Activated CD8-positive, alpha-beta memory T cell treated with anti-CD3 and anti-CD28 coated beads for 1 hour (primary cell): ENCODE measurements at places on chromosomes 16 and 17.

DNA sequence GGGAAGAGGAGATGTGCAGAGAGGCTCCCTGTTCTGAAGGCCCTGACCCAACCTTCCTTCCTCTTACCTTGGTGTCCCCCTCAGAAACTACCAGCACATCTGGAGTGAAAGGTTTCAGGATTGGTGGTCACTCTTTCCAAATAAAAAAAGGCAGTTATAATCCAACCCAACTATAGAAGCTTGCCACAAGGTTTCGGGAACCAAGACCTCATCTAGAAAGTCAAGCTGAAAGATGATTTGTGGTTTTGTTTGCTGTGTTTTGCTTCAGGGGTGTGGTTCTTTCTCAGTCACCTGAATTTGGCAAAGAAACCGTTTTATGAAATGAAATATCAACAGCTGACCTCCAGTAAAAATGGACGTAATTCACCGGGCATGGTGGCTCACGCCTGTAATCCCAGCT, 19.3 kb downstream of the SHMT1 start:
- no peak for DNase-seq

GRCh38 chr16:64469906-64470702, 651.8 kb downstream of the CDH11 start:
- DNase-seq: no peak

GRCh38 chr17:45971698-45972141, 27.3 kb upstream of the STH start:
- no peak for DNase-seq

DNA sequence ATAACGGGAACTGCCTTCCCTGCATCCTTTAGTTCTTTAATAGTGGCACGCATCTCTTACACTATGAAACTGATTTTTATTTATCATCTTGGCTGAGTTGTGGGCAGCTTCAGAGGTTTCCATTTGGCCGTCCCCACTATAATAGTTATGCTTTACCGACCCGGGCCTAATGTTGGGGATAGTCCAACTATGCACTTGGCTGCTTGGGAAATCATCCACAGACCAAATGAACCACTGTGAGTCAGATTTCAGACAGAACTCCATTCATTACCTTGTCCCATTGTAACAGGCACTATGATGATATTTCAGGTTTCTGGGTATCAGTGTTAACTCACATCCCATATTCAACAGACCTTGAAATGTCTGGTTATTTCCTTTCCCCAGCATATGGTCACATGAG, 6.1 kb upstream of the SLFN5 start:
- no peak for DNase-seq

GRCh38 chr17:77772899-77773358, 185.6 kb upstream of the TNRC6C start:
- no peak for DNase-seq

GRCh38 chr16:19912455-19913339, 28.0 kb upstream of the GPRC5B start:
- DNase-seq: no peak

GRCh38 chr17:55168958-55169687, 95.6 kb upstream of the HLF start:
- DNase-seq: no peak

DNA sequence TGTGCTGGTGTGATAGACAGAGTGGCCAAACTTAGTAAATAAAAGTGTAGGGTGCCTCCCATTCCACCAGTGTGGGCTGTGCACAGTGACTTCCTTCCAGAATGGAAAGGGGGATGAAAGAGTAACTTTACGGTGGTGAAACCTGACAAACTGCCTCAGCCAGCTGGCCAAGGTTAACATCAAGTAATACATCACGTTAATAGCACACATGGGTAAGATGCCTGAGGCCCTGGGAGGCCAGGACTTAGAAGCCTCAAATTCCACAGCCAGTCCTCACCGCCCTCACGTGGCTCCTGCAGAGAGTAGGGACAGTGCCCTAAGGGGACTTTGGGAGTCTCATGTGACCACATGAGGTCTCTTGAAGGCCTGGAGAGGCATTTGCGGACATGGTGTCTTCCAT, 14.1 kb downstream of the RMI2 start:
- no peak for DNase-seq

- DNase-seq: no peak
These were observed 61.5 kb upstream of the B4GALNT2 start for GRCh38 chr17:49071106-49071505.

DNA sequence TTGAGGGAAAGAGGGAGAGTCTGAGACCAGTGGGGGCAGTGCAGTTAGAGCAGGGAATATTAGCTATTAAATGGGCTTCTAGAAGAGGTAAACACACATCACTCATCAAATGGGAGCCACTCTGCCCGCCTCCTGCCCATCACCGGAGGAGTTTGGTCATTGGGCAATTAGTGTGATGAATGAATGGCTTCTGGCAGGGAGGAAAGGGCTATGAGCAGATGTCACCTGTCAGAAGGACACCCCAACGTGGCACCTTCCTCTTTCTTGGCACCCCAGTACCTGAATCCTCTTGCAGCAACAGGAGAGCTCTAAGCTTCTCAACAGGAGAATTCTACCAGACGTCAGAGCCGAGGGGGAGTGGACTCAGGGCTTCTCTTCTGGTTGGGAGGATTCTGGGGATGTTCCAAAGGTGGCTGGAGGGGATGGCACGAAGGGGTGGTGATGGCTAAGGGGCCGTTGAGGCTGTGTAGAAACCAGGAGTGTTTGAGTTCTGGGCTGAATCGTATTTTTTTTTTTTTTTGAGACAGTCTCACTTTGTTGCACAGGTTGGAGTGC, 11.0 kb downstream of the C1QTNF1 start:
- no peak for DNase-seq
